ENCODE measurements at places on chromosomes 2 and 18.

GRCh38 chr2:74507145-74507925 lies at the start of gene PCGF1:
Gene PCGF1 (minus strand): TSS chr2:74507695. CDS start chr2:74507668, 27 bp downstream.
- DNase-seq = peak; percentile 100

- DNase-seq = no peak
These were observed 21.1 kb downstream of the PLB1 start for GRCh38 chr2:28516950-28517349.

DNA sequence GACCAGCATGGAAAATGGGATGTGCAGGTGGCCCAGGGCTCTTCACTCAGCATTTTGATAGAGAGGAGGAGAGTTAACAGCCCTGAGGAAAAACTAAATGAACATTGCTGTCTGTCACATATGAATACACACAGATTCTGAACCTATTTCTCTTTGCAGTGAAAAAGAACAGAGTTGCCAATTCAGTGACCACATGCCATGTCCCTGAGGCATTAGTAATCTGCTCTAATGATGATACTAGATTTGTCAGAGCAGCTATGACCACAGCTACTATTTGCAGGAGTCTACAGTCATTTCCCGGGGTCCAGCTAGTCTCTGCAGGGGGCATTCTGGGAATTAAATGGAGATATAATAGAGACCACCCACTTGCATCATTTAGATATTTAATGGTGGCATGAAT lies 267.6 kb downstream of the TMX3 start:
- peak; percentile 33 for DNase-seq

DNA sequence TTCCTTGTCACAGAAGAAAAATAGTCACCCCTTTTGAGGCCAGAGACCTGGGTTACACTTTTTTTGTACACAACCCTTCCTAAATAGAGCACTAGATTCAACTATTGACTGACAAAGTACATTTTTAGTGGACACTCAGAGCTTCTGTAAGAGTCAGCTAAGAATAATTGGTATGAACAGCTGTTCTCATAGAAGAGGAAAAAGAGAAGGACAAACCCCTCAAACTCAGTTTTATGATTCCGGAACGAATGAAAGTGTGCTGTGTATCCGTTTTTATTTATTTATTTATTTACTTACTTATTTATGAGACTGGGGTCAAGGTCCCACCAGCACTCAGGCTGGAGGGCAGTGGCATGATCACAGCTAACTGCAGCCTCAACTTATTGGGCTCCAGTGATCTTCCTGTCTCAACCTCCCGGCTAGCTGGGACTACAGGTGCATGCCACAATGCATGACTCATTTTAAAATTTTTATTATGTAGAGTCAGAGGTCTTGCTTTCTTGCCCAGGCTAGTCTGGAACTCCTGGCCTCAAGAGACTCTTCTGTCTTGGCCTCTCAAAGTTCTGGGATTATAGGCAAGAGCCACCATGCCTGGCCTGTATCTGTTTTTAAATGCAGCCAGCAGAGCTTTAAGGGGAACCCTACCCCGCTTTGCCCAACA lies 36.0 kb upstream of the FZD5 start:
- DNase-seq = no peak

DNA sequence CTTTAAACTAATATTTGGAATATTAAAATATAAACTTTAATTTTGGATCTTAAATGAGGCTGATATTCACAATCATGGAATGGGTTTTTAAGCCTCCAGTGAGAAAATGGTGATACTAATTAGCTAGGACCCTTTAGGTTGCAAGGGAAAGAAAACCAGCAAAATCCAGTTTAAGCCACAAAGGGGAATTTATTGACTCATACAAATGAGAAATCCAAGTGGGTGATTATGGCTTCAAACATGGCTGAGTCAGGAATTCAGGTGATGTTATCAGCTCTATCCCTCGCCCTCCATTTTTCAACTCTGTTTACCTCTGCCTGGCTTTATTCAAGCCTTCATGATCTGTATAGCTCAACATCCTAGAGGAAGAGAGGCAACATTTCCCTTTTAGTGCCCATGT lies 75.3 kb upstream of the DLX2 start:
- no peak for DNase-seq

DNA sequence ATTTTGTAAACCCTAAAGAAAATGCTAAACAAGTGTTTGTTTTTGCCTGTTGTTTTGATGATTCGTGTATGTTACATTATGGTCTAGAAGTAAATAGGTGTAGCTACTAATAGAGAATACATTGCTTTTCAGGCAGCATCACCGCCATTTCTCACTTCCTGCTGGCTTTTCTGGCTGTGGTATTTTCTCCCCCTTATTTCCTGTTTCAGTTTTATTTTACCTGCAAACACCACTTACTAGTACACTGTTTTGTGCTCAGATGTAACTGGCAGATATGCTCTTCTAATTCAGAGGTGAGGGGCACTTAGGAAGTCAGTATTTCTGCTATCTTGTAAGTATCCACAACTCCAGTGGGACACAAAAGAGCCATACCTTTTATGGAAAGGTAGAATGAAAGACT lies 38.1 kb upstream of the SLC3A1 start:
- DNase-seq = no peak

GRCh38 chr18:7000484-7001096 lies 117.0 kb downstream of the LAMA1 start:
- peak; percentile 36 for DNase-seq

GRCh38 chr2:220904015-220904414 lies 668.1 kb downstream of the EPHA4 start:
- DNase-seq = no peak

DNA sequence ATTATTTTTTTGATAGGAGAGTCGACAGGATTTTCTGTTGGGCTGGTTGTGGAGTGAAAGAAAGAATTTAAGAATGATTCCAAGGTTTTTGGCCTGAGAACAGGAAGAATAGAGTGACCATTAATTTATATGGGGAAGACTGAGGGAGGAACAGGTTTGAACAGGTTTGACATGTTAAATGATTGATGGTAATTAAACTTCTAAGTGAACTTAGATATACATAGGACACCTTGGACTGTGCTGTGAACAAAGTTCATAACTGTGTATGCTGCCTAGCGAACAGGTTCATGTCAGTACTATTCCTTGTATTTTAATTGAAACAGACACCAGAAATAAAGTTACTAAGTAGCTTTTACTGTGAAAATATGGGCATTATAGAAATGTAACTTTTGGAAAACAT lies 212.0 kb downstream of the SPAG16 start:
- no peak for DNase-seq

DNA sequence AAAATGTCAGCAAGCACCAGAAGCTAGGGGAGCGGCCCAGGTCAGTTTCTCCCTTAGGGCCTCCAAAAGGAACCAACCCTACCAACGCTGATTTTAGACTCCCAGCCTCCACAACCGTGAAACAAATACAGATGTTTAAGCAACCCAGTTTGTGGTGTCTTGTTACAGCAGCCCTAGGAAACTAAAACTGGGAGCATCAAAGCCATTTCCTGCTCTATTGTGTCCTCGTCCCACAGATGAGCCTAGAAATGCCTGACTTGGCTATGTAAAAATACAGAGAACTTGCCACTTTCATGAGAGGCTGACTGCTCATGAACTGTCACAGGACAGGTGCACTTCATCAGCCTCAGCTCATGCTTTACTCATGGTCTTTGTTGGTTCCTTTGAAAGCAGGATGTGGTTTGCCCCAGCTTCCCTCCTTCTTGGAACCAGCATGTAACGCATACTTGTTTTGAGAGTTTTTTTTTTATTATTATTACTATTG lies 97.6 kb upstream of the SLC39A10 start:
- DNase-seq = no peak

DNA sequence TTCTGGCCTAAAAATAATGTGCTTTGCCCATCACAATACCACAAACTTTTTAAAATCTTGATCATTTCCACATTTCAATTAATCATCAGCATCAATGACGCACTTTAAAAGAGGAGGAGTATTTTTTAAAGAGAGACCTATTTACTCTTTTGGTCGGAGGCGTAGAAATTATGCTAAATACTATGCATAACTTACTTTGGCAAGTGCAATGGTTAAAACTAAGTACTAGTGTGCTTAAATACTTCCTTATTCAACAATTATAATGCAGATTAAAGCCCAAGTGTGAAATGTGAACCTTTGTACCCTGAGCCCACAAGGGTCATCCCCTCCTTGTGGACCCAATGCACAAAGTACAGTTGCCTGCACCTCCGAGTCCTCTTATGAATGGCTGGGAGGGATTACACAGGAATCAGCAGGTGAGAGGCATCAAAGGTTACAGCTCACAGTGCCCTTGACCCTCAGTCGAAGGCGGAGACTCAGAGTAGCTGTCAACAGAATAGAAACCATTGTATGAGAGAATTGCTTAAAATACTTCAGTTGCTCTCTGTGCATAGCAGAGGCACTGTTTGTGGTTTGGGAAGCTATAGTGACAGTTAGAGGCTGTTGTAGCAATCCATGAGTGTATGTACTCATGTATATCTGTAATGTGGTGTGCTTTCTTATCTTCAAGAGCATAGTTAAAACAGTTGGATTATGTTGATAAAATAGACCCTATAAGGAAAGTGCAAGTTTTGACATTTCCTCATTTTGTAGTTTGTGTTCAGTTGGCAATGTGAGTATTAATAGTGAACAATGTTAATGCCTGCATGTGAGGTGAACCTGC lies 151.7 kb upstream of the ITGA4 start:
- no peak for DNase-seq

DNA sequence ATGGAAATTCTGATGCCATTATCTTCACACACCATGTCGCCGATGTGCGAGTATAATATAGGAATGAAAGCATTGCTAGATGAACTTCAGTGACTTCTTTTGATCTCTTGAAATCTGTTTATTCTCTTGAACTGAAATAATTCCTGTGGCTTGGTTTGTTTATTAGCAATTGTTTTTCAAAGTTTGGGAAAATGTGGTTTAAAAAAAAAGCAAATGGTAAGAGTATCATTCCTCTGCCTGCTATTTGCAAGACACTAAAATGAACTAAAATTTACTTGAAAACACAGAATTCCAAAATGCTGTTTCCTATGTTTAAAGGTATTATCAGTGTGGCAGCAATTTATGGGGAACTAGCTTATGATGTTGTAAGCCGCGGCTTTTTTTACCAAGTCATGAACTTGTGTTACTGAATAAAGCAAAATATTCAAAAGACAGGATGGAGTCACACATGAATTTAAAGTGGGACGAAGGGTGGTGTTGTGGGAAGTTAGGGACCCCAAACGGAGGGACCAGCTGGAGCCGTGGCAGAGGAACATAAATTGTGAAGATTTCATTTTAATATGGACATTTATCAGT lies 96.4 kb downstream of the COLEC12 start:
- no peak for DNase-seq

GRCh38 chr2:66461664-66462500 lies 27.0 kb downstream of the MEIS1 start:
- peak; percentile 66 for DNase-seq

Data from retina (tissue), 1 donor.